SK-N-MC (cell line): ENCODE measurements at places on chromosomes 3 and 15.

GRCh38 chr3:71048948-71049347 is 534.6 kb downstream of the FOXP1 start:
- no peak for DNase-seq

DNA sequence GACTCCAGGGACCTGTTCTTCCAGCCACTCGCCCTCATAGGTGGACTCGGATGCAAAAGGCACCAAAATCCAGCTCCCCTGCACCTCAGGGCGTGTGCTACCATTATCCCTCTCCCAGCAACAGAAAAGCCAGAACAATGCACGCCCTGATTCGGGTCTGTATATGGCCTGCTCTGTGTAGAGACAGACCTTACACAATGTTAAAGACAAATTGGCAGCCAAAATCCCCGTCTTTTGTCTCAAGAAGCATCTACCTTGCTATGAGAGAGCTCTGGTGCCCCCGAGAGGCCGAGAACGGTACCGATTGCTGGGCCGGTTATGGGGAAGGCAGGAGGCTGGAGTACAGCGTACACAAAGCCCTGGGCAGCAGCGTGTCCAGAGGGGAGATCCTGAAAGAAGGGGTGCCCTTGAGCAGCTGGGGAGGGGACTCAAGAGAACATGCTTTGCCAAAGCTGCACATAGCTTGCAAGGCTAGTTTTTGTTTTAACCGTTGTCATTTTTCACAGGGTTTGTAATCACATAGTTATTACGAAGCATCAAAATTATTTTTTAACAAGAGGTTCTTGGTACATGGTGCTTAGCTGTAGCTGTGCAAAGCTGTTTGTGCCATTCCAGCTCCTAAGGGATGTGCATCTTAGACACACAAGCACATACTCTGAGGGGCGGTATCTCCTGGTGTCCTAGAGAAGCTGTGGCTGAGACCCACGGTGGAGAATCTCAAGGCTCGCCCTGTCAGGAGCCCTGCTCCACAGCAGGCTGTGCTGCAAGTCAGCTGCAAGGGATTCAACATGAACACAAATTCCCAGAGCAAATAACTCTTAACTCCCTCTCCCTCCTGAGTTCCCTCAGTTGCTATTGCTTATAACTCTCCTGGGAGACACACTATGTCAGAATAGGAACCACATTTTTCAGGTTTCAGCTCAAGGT is 461.5 kb upstream of the PPP2R3A start:
- DNase-seq: peak; percentile 14

GRCh38 chr3:156181509-156181908 is 61.1 kb downstream of the KCNAB1 start:
- DNase-seq: no peak

GRCh38 chr3:72957297-72957696 is 39.3 kb upstream of the PPP4R2 start:
- no peak for DNase-seq

DNA sequence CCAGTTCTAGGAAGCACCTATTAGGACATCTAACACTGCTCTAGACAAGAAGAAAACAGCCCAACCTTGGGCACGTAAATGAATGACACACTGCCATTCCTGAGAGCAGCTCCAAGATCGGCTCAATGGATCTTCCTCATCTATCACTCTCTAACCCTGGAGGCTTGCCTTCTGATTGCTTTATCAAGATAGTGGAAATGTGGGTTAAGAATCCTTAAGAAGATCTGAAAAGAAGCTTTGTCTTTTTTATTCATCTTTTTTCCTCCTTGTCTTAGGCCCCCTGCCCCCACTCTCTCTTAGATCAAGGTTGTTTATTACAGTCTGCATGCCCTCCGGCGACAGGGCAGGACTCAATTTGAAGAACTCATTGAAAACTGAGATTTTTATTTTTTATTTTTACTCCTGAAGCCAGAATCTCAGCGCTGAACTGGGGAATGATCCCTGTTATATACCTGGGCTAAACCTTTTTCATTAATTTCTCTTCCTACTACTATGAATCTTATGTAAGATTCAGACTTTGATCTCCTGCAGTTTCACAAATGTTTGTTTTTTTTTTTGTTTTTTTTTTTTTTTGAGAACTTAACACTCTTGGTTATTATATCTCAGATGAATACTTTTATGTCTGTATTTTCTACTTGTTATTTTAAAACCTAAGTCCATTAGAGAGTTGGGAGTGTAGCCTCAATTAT is 219.5 kb downstream of the SV2B start:
- no peak for DNase-seq

DNA sequence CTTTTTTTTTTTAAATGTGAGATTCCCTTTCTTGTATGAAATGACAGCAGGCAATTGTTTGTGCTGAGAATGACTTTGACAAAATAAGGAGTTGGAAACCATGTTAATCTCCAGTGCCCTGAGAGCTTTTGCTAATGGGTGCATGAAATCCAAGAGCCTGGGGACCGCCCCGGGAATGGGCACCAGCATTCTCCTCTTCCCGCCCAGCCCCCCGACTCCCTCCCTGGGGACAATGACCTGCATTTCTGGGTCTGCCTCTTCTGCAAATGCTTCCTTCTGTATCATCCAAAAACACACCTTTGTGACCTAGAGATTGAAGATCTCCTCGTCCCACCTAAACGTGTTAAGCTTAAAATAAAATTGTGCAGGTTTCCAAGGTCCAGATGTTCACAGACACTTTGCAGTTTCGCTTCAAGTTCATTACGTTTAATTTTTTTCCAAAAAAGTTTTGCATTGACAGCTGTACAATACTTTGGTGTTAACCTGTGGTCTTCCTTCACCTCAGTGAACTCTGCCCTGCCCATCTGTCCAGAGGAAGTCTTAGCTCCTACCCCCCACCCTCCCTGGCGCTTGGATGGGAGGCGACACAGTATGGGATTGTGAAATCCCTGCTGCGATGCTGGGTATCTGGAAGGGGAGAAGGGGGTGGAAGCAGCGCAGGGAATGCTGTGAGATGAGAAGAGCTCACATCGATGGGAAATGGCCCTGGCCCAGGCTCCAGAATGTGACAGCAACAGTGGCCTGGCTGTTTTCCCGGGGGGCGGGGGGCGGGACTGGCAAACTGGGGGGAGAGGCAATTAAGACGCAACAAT is 50.1 kb downstream of the TLE3 start:
- DNase-seq: no peak

- no peak for DNase-seq
Observed at GRCh38 chr3:80233576-80233975, 465.8 kb upstream of the ROBO1 start.
